ENCODE measurements at places on chromosomes 5 and 9. TPM values are rescaled to one million over a fixed set of nuclear protein-coding genes. Genes with fewer than 3 reads are reported as not detected.

The TMEM38B gene
- total RNA-seq: 7.9 TPM

The LECT2 gene
- total RNA-seq: not detected

The TMCO6 gene
- total RNA-seq: 50.5 TPM

The GABRA6 gene
- total RNA-seq: not detected

The FOXI1 gene
- total RNA-seq: not detected

The SLC24A2 gene
- total RNA-seq: not detected

The NDUFS4 gene
- 181 TPM for total RNA-seq

The ISCA1 gene
- 32.9 TPM for total RNA-seq

The PCDHB5 gene
- 0.39 TPM for total RNA-seq

The KIF24 gene
- 2.5 TPM for total RNA-seq

The MPDZ gene
- total RNA-seq: 19.1 TPM

The SLC34A3 gene
- not detected for total RNA-seq

The BARHL1 gene
- not detected for total RNA-seq
